ENCODE measurements at places on chromosomes 5 and 9. TPM values are rescaled to one million over a fixed set of nuclear protein-coding genes. Genes with fewer than 3 reads are reported as not detected.

DNA sequence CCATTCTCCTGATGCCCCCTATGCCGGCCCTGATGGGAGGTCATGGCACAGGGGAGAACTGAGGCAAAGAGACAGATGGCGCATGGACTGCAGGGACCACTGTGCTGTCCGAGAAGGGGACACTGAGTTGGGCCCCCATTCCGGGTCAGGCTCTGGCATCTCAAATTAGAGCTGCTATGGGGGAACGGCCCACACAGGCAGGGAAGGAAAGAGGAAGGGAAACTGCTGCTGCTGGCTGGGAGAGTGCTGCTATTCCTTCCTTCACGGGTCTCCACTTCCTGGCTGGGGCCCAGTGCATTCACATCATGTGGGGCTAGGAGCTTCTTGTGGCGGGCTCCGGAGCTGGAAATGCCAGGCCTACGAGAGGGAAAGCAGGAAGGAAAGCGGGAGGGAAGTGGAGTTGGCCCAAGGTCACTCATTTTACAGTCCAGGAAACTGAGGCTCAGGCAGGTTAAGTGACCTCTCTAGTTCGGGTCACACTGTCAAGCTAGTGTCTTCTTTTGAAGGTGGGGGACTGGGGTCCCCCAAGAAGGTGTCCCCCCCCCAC is 1.3 kb upstream of the CARD19 start:
- DNase-seq, result no peak

DNA sequence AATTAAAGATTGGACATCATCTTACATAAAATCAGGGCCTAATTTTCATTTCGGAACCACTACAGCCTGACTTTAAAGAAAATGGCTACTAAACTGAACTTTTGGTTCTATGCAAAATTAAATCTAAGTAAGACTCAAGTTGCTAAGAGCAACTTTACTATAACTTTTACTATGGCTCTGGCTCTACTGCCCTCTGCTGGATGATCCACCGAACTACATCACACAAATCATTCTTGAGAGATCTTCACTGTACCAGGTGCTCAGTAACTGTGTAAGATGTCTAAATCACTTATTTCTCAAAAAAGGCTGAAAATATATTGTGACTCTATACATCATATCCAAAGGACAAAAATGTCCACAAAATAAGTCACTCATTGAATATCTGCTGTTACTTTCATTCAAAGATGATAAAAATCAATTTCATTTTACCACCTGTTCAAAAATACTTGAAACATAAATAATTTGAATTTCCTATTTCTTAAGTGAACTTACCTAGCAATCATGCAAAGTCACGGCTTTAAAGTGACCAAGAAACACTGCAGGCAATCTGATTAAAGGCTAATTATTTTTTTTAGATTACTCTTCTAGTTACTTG is 13.5 kb downstream of the MOCS2 start:
- DNase-seq, result peak; percentile 56

- DNase-seq, result no peak
Measured at GRCh38 chr9:4788703-4789102, 4.0 kb upstream of the RCL1 start.

DNA sequence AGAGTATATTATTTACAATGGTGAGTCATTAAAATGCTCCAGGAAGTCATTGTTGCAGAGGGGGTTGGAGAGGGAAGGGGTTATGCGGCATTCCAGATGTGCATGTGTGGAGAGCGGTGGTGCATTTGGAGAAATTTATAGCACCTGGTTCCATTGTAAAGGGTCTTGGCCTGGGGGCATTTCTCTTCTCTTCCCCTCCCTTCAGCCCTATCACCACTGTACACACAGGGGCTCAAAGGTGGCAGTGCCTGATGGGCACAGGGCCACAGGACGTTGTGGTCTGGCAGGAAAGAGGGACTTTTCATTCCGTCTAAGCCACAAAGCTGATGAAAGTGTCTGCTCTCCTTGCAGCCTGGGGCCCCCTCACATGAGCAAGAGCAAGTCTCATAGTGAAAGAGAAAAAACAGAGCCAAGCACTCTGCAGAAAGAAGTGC is 442.4 kb upstream of the ZNF462 start:
- DNase-seq, result no peak

- DNase-seq, result no peak
Measured at GRCh38 chr9:69951411-69951810, 92.2 kb upstream of the MAMDC2 start.

DNA sequence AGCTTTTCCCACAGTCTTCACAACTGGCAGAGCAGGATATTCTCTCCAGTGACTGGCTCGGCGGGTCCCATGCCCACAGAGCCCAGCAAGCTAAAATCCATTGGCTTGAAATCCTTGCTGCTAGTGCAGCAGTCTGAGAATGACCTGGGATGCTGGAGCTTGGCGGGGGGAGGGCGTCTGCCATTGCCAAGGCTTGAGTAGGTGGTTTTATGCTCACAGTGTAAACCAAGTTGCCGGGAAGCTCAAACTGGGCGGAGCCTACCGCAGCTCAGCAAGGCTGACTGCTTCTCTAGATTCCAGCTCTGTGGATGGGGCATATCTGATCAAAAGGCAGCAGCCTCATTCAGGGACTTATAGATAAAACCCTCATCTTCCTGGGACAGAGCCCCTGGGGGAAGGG is 194.1 kb downstream of the CCDC171 start:
- DNase-seq, result no peak

Gene WHRN
- 2.3 TPM for total RNA-seq

Gene TNC
- not detected for total RNA-seq

Gene CNTFR
- not detected for total RNA-seq

Gene FGF10
- not detected for total RNA-seq

Gene PSD2
- total RNA-seq, result not detected

Gene CDC20B
- total RNA-seq, result not detected

Measured in HepG2 (cell line).